Neuronal stem cell (in vitro differentiated cells): ENCODE measurements at places on chromosomes 2 and 18.

DNA sequence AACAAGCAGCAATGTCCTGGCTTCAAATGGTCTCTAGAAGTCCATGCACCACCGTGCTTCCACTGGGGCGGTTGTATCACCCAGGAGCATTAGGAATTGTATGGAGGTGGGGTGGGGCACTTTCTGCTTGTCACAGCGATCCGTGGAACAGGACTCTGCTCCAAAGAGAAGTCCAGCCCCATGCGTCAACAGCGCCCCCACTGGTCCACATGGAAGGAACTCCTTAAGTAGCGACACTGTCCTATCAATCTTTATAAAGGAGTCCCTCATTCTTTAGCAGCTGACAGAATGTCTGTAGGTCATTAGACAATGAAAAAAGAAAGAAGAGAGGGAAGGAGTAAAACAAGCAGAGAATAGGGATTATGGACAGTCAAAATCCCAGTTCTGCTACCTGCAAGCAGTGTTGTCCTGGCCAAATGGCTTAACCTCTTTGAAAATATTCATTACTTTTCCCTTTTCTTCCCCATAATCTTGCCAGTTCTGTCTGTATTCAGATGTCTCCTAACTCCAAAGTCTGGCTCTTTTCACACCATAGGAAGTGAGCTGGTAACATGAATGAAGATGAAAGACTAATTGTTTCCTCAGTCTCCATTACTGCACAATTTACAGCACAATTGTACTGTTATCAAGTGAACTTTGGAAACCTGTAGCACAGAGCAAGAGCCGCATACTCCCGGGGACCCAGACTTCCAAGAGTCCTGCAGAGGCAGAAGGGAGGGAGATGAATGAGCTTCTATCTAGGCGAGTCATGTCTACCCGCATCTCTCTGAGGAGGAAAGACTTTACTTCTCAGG, 9.9 kb downstream of the NFE2L2 start:
- DNase-seq = peak; percentile 39

- no peak for DNase-seq
Measured at GRCh38 chr2:219637842-219638185, 10.4 kb downstream of the SLC4A3 start.

- peak; percentile 18 for DNase-seq
Measured at GRCh38 chr2:197191177-197191939, 119.2 kb downstream of the ANKRD44 start.

- DNase-seq = no peak
Measured at GRCh38 chr2:68435615-68436014, 31.5 kb downstream of the FBXO48 start.

DNA sequence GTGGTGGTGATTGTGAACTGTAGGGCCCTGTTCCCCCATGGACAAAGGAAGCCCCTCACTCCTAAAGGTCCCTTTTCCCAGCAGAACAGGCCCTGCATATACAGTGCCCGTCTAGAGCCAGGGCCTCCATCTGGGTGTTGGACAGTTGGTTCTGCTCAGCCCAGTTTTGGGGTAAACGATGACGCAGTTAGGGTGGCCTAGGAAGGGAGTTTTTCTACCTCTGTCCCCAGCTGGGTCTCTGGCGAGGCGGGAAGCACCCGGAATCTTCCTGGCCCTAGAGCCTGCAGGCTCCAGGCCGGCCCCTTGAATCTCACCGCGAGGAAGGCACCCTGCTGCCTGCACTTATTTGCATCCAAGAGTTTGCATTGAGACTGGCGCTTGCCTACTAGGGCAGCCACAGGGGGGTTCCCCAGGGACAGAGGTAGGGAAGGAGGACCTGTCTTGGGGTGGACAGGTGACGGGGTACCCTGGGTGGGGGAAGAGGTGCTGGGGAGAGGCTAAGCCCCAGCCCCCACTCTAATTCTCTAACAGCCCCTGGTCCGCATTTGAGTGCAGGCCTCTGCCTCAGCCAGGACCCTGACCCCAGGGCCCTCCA, 529 bp upstream of the MTA3 start:
- peak; percentile 50 for DNase-seq

DNA sequence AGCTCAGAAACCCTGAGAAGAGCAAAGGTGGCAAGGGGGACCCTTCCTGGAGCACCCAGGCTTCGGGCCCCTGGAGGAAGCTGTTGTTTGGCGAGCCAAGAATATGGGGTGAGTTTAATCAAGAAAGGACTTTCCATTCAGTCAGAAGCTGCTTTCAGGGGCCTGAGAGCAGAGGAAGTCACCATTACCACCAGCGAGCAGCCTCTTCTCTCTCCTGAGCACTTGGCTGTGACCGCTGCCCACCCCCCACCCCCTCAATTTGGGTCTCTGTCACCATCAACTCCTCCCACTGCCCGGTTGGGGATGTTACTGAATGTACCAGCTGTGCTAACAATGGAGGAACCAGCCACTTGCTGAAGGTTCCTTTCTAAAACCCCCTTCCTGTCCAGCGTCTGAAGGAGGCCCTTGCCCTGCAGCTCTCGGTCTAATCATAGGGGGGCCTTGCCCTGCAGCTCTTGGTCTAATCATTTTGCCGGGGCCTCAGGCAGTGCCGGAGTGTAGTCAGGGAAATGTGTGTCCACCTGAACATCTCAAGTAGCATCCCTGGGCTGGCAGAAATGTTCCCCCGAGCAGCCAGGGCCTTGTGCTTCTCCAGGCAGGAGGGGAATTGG, 943 bp downstream of the INPP5D start:
- no peak for DNase-seq

DNA sequence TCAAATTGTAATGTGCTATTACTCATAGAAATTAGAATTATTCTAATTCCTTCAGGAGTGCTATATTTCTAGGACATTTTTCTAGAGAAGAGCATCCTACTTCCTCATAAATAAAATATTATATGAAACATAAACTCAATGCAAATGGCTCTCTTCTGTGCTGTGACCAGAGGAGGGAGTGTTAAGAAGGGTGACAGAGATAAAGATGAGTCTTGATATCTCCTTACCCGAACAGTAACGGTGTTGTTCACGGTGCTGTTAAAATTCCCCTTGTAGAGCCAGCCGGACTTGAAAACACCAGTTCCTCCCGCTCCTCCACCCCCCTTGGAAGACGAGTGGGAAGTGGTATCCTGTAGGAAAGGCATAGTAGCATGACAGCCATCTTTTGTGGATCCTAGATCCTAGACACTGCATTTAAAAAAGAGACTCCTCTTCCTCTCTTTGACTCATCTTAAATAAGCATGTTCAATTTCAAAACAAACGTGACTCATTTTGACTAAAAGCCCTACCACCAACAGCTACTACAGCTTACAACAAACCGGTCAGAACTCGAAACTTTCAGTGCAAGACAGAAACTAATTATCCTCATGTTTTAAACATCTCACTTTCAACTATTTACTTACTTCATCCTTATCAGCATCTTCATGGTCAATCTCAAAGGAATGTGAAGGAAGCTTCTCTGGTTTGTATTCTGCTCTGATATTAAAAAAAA, 156.3 kb downstream of the DOCK10 start:
- no peak for DNase-seq

GRCh38 chr2:221133941-221134340, 438.2 kb downstream of the EPHA4 start:
- no peak for DNase-seq

GRCh38 chr18:54679318-54680149, 88.5 kb downstream of the DYNAP start:
- peak; percentile 32 for DNase-seq

DNA sequence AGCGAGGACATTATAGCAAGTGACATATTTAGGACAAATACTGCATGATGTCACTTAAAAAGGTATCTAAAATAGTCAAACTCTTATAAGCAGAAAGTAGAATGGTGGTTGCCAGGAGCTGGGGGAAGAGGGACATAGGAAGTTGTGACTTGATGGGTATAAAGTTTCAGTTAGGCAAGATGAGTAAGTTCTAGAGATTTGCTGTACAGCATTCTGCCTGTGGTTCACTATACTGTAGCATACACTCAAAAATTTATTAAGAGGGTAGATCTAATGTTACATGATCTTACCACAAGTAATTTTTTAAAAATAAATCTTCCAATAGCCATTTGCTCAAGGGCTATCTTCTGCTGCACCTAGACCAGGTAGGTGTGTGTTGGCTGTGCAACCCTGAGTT, 78.1 kb upstream of the NPAS2 start:
- DNase-seq = no peak
